ENCODE measurements at places on chromosomes 13 and 19.

GRCh38 chr13:24574847-24575246, 62.3 kb upstream of the PARP4 start:
- no peak for DNase-seq

DNA sequence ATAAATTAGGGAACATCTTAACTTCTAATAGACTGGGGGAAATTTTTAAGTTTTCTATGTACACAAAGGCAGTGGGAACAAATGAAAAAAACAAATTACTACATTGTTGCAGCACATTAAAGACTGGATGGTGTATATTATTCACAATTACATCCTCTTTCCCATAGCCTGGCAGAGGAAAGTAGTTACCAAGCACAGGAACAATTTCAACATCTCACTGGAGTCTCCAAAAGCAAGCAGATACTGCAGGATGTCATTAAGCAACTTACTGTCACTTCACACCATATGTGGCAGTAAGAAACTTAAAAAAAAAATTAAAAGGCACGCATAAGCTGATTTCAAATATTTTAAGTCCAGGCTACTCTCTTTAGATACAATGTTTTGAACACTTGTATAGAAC, 6.4 kb upstream of the EFNB2 start:
- no peak for DNase-seq

GRCh38 chr13:95684418-95684817, 7.5 kb downstream of the DNAJC3 start:
- no peak for DNase-seq

- no peak for DNase-seq
Measured at GRCh38 chr19:6484831-6485230, 3.2 kb upstream of the DENND1C start.

DNA sequence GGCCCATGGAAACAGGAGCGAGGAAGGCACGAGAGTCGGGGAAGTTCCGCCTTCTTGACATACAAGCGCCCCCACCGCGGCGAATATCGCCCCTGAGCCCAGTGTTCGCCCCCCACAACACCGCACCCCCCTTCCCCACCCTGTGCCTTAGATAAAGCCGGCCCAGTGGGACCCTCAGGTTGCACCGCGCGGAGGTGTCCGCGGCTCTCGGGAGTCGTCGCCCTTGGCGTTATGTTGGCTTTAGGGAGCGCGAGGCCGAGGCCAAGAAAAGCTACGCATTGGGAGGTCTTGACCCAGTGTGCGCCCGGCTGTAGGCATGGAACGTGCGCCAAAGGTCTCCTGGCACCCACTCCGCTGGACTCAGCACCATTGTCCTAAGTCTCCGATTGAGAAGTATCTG, 603 bp upstream of the ZNF132 start:
- no peak for DNase-seq

- no peak for DNase-seq
Measured at GRCh38 chr19:30968210-30968609, 381.0 kb downstream of the TSHZ3 start.

GRCh38 chr13:22945321-22946226, 235.2 kb upstream of the SGCG start:
- DNase-seq = no peak

DNA sequence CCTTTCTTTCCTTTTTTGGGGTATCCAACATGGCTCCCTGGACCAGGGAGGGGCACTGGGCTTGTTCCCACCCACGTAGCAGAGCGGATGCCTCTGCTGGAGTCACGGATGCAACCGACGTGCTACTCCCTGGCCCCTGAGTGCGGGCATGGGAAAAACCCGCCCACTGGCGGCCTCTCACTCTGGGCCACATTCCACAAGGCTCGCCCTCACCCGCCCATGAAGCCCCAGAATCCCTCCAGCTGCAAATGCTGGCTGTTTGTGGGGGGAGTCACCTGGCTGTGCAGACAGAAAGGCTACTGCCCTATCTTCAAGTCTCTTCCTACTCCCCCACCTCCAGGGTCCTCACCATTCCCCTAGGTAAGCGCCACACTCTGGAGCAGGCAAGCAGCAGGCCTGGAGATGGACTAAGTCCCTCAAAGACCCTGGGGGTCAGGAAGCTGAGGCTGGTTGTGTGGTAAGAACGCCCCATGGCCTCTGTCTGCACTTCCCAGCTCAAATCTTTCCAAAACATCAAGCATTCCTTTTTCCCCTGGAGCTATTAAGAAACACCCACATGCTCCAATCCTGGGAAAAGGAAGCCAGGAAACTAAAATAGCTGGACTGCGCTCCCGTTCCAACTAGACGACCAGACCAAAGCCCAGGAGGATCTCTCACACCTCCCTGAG, 17.9 kb upstream of the EPHX3 start:
- DNase-seq = no peak

GRCh38 chr13:89165685-89166084, 1494.5 kb downstream of the SLITRK5 start:
- DNase-seq = no peak

- no peak for DNase-seq
Measured at GRCh38 chr19:12792051-12792852, 966 bp downstream of the JUNB start.

DNA sequence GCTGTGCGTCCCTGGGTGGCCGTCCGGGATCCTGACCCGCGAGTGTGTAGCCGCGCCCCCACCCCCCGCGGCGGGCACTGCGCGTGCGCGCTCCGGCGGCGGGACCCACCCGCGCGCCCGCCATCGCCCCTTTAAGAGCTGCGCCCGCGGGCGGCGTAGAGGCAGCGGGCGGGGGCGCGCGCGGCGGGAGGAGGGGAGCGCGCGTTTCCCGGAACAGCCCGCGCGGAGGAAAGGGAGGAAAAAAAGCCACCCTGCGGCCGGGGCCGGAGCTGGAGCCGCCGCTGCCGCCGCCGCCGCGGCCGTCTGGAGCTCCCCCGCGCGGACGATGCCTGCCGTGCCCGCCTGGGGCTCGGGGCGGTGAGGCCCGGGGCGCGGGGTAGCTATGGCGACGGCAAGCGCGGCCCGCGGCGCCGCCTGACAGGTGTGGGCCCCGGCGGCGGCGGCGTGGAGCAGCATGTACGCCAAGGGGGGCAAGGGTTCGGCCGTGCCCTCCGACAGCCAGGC, at the start of gene SSBP4:
SSBP4 (plus strand) TSS at position 204 of the 504 bp plus-strand sequence; CDS start at position 455, 251 bp downstream.
- peak; percentile 92 for DNase-seq

DNA sequence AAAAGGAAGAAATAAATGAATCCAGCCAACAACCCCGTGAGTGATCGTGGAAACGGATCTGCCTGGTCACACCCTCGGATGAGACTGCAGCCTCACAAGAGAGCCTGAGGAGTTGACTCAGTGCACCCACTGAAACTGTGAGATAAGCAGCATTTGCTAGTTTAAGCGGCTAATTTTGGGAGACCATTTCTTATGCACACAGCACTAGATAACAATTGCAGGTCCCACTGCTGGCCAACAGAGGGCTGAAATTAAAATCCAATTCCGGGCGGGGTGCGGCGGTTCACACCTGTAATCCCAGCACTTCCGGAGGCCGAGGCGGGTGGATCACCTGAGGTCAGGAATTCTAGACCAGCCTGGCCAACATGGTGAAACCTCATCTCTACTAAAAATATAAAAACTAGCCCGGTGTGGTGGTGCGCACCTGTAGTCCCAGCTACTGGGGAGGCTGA, 3.6 kb downstream of the UQCR11 start:
- DNase-seq = no peak

GRCh38 chr13:113145496-113145895, 13.0 kb upstream of the PROZ start:
- no peak for DNase-seq

- peak; percentile 6 for DNase-seq
Measured at GRCh38 chr13:35164324-35164932, 222.4 kb downstream of the NBEA start.

- DNase-seq = no peak
Measured at GRCh38 chr19:50494186-50495019, 16.6 kb downstream of the JOSD2 start.

DNA sequence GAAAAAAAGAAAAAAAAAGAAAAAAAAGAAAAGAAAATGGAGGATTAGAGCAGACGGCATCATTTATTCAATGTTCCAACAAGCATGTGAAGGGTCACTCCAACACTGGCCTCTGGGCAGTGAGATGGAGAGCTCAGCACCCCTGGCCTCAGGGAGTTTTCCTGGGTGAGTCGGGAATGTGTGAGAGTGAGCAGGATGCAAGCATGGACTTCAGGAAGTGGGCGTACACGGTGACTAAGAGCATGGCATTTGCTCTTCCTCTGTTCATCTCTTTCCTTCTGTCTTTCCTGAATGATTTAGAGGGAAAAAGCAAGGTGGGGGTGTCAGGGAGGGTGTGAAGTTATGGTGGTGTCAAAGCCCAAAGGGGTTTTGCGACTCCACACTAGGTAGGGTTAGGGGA, 682 bp upstream of the CABP5 start:
- no peak for DNase-seq

DNA sequence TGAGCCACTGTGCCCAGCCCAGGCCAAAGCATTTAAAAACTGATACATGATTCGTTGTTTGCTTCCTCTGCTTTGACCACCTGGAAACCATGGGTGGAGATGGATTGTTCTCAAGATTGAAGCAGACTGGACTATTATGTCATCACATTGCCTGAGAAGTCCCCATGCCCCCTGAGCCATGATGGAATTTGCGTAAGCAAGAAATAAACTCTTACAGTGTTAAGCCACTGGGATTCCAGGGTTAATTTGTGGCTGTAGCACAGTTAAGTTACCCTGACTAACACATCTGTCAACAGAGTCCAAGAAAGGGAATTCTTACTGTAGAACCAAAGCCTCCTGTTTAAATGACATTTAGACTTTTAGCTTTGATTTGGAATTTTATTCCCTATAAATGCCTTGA, 19.4 kb upstream of the DHRS12 start:
- DNase-seq = no peak

DNA sequence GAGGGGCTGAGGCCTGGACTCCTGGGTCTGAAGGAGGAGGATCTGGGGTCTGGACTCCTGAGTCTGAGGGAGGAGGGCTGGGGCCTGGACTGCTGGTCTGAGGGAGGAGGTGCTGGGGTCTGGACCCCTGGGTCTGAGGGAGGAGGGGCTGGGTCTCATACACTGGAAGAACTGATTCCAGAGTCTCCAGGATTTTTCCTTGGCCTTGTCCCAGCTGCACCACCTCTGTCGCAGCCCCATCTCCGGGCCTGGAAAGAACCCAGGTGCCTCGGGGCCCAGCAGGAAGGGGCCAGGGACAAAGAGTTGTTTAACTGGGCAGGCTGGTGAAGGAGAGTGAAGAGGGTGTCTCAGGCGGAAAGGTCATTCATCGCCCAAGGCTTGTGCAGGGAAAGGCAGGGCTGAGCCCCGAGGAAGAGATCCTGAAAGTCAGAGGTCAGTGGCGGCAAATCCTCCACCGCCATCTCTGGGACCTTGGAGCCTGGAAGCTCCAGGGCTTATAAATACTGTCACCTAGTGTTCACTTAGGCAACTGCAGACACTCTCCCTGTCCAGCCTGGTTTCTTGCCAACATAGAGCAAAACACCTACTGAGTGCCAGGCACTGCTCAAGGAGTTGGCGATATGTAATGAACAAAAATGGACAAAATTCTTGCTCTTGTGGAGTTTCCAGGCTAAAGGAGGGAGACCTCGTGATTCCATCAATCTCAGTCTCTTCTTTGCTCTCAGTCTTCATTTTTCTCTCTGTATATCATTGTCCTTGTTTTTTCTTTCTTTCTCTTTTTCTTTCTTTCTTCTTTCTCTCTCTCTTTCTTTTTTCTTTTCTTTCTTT, 4.4 kb upstream of the KCNN4 start:
- DNase-seq = peak; percentile 84

GRCh38 chr13:45055198-45055901, 65.0 kb upstream of the GTF2F2 start:
- no peak for DNase-seq

DNA sequence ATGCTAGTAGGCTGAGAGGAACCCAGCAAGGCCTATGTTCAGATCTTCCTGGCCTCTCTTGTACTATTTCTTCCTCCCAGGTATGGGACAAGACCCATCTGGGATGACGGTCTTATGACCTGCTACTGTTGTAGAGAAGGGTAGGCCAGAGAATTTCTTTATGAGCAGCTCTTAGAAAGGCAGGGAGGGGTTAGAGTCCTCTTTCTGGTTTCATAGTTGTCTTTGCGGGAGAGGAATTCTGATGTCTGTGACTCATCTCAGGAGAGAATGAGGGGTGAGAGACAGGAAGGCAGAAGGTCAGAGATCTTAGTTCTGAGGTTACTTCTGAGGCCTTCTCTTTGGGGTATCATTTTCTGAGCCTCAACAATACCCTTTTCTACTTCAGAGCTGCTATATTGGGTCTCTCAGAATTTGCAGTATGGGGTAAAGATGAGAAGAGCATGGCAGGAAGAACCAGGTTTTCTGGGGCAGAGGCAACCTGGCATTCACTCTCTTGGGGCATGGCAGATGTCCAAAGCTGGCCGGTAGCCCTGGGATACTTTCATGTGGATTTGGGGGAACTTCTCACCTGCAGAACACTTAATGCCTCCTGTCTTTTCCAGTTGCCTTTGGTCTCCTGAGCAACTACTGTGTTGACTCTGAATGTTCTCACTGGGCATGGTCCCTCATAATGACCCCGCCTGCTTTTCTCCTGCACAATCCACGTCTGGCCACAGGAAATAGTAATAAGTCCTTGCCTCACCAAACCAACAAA, 154.4 kb downstream of the GGACT start:
- no peak for DNase-seq

DNA sequence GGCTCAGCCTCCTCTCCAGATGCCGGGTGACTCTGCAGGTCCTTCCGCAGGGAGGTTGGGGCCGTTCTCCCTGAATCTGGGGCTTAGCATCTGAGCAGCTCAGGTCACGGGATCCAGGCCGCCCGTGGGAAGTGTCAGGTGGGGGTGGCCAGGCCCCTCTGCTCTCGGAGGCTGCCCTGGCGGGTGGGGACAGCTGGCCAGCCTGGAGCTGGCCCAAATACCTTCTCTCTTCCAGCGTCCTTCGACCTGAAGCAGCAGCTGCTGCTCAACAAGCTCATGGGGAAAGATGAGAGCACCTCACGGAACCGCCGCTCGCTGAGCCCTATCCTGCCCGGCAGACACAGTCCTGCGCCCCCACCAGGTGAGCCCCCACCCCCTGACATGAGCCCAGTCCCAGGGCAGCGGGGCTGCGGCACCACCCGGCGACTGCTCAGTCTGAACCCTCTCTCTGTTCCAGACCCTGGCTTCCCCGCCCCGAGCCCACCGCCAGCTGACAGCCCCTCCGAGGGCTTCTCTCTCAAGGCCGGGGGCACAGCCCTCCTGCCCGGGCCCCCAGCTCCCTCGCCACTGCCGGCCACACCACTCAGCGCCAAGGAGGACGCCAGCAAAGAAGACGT, 19.1 kb downstream of the PEX11G start:
- DNase-seq = no peak

DNA sequence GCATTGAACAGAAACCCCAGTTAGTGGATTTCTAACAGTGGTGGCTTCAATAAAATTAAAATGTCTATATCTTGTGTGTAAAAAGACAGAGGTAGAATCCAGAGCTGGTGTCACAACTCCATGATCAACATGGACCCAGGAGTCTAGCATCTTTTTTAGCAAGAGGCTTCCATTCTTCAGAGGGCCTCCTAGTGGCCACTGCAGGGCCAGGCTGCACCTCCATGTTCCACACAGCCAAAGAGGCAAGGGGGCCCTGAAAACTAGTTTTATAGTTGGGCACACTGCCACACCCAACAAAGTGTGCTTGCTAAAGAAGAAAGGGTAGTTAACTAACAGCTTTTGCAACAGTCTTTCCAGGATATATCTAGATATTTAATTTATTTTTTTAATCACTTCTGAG, 12.9 kb downstream of the N4BP2L1 start:
- peak; percentile 32 for DNase-seq
